ENCODE measurements at places on chromosomes 5 and 9.

GRCh38 chr5:16791904-16792597 lies 144.0 kb downstream of the MYO10 start:
- no peak for DNase-seq

- DNase-seq: no peak
Observed at GRCh38 chr9:120532891-120533290, 47.1 kb downstream of the CDK5RAP2 start.

DNA sequence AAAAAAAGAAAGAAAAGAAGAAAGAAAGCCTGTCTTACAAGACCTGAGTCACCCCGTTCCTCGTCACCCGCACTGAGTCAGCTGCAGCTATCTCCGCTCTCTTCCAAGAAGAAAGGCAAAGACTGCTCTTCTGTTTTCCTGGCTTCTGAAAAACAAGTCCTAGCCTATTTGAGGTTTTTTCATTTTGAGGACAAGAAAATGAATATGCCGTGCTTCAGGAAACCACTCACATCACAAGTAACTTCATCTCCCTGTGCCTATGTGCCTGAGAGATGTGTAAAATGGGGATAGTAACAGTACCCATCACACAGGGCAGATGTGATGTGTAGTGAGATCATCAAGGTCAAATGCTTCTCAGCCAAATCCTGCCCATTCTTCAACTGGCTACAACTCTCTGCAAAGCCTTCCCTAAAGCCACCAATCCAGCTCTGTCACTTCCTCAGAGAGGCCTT lies 78.4 kb downstream of the GLDC start:
- DNase-seq: no peak

DNA sequence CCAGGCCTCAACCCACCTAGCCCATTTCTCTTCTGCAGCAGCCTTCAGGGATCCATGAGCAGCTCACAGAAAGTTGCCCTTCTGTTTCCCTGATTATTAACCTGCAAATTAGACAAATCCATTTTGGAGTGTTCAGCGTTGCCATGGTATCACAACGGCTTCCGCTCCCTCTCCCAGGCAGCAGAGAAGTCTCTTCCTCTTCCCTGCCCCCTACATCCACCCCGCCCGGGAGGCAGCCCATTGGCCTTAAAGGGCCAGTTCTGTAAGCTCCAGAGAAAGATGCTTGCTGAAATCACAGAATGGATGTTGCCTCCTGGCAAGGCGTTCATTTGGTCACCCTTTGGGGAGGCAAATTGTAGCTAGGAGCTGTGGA lies 47.7 kb upstream of the BOD1 start:
- DNase-seq: peak; percentile 38

GRCh38 chr9:3526997-3527940 lies 1.5 kb upstream of the RFX3 start:
- no peak for DNase-seq

- no peak for DNase-seq
Observed at GRCh38 chr5:154478752-154479159, 729 bp upstream of the HAND1 start.

- DNase-seq: no peak
Observed at GRCh38 chr9:135456436-135457104, 23.0 kb upstream of the PPP1R26 start.

DNA sequence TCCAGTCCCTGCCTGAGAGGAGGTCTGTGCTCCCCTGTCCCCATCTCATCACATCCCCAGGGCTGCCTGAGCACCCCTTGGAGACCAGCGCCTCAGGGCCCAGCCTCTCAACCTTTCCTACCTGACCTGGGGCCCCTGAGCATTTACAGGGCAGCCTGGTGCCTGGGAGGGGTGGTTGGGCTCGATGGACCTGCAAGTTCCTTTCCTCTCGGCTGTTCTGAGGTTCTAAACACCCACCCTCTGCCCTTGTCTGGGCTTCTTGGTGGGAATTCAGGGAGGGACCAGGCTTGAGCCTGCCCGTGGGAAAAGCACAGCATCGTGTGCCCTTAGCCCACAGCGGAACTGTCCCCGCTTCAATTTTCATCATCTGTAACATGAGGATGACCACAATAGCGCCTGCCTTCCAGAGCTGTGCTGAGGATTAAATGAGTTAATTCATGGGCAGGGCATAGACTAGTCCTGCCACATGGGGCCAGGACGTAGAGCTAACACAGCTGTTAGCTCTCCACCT lies 91.0 kb upstream of the SH3PXD2B start:
- DNase-seq: no peak

DNA sequence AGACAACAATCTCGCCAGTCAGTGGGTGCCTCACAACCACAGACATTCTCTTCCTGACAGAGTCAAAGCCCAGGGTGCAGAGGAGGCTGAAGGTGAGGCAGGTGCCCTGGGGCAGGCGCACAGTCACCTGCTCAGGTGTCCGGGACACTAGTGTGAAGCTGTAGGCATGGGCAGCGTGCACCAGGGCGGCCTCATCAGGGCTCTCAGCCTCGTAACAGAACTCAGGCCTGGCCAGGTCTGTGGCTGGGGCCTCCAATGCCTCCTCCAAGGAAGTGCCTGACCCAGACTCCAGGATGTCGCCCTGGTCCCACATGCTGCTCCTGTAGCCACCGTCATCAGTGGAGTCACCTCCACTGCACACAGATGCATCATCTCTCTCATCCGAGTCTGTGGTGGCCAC lies 198.7 kb downstream of the PTTG1 start:
- no peak for DNase-seq

GRCh38 chr9:84238652-84239051 lies 101.9 kb downstream of the SLC28A3 start:
- no peak for DNase-seq

- no peak for DNase-seq
Observed at GRCh38 chr5:95638632-95639031, 7.9 kb upstream of the RFESD start.

- peak; percentile 62 for DNase-seq
Observed at GRCh38 chr9:133862585-133863256, 124.6 kb upstream of the SARDH start.

DNA sequence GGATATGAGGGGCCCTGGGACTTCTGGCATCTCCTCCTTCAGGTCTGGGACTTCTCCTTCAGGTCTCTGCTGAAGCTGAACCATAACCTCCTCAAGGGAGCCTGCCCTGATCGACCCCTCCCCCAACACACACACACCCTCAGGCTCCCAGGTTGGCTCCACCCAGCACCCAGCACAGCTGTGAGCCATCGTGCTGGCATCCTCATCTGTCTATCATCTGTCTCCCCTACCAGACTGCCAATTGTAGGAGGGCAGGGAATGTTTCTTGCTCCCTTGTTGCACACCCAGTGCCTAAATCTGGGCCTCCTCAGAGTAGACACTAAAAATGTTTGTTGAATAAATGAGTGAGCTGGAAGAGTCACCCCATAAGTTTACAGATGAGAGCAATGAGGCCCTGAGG lies 71.4 kb downstream of the LRSAM1 start:
- DNase-seq: no peak

DNA sequence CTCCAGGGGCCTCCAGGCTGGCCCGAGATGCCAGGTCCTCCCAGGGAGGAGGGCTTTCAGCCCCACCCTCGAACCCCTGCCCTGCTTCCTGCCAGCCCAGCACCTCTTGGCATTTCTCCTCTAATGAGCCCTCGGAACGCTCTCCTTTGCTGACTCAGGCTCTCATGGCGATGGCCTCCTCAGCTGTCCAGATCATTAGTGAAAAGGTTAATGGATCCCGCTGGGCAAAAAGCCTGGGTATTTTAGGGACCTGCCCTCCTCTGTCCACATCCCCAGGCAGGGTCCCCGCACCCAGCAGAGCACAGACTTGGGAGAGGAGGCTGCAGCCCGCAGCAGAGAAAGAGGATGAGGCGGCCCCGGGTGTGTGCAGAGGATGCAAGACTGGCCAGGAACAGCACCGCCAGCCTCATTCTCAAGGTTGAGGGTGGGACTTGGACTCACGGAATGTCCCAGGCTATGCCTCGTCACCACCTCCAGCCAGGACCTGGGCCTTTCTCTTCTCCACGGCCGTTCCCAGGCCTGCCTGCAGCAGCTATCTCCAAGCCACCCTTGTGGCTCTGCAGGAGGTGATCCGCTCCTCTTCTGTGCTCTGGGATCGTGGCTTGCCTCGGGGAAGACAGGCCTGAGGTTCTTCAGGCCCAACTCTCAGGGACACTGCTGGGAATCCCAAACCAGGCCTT lies 23.0 kb upstream of the ADAMTS2 start:
- no peak for DNase-seq

- no peak for DNase-seq
Observed at GRCh38 chr5:148807851-148808250, 18.6 kb upstream of the ADRB2 start.

GRCh38 chr9:114898741-114899140 lies 31.6 kb downstream of the TNFSF8 start:
- DNase-seq: no peak

GRCh38 chr5:55177078-55177477 lies 4.1 kb upstream of the CDC20B start:
- DNase-seq: no peak

GRCh38 chr9:19975499-19975898 lies 186.7 kb upstream of the SLC24A2 start:
- no peak for DNase-seq

- no peak for DNase-seq
Observed at GRCh38 chr9:86557063-86557766, 203.0 kb upstream of the TUT7 start.

DNA sequence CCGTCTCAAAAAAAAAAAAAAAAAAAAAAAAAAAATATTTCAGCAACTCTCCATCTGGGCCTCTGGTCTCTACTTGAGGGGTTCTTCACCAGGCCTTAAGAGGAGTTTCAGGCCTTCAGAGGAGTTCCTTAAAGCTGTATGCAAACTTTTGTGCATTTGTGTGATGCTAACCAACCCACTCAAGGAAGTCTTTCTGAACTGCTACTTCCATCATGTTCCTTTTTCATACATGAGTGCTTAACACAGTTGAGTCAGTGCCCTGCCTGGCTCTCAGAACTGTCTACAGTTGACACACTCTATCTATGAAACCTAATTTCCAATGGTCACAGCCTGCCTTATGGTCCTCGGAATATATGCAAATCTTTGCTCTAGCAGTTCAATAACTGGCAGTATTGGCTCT lies 146.5 kb downstream of the MEF2C start:
- no peak for DNase-seq

GRCh38 chr5:97726106-97726505 lies 543.1 kb upstream of the RIOK2 start:
- no peak for DNase-seq

DNA sequence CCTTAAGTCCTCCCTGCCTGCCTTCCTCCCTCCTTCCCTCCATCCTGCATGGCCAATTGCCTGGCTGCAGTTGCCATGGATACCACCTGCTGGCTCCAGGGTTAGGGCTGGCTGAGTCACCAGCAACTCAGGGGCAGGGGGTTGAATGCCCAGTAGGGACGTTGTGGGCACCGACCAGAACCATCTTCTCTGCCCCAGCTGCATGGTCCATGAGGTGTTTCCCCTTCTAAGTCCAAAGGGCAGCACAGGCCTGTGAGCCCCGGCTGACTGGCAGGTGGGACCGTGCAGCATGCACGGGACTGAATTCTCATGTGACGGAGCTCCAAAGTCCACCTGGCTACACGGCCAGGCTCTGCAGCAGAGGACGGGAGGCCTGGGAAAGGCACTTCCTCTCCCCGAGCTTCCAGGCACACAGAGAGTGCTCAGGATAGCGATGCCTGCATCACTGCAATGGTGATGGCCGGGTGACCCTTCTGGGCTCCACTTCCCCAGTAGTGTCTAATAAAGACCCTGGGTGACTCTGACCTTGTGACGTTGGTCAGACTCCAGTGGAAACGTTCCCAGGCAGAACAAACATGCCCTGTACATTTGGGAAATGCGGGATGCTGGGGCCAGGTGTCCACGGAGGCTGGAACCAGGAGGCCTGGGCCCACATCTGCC lies 5.7 kb downstream of the ASS1 start:
- no peak for DNase-seq

GRCh38 chr9:68740561-68740960 lies 35.5 kb downstream of the PIP5K1B start:
- DNase-seq: no peak

DNA sequence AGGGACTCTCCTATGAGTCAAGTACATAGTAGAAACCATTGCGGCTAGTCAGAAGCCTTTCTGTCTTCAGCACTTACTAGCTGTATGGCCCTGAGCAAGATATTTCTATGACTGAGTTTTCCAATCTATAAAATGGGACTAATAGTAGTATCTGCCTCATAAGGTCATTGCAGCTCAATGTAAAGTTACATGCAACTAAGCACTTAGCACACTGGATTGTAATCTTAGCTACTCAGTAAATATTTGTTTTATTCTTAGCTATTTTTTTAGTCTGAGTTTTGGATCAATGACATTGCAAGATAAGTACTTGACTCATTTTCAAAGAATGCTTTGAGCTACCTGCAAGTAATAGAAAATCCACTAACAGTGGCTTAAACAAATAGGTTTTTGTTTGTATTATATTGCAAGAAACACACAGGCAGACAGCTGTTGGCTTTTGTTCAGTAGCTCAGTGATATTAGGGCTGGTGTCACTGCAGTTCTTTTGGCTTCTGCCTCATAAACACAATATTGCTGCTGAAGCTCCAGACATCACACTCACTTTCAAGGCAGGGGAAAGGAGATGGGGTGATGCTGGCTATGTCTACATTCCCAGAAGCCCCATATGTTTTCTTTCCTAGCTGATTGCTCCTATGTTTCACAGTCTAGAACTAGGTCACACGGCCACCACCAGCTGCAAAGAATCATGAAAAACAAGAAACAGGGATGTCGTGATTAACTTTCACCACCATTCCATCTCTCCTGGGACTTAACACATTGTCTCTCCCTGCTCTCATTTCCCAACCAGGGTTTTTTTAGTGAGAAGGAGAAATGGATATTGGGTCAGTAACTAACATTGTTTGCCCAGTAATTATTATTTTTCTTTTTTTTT lies 26.9 kb upstream of the FAT2 start:
- DNase-seq: no peak

- DNase-seq: no peak
Observed at GRCh38 chr9:131685753-131686706, 53.8 kb downstream of the RAPGEF1 start.

DNA sequence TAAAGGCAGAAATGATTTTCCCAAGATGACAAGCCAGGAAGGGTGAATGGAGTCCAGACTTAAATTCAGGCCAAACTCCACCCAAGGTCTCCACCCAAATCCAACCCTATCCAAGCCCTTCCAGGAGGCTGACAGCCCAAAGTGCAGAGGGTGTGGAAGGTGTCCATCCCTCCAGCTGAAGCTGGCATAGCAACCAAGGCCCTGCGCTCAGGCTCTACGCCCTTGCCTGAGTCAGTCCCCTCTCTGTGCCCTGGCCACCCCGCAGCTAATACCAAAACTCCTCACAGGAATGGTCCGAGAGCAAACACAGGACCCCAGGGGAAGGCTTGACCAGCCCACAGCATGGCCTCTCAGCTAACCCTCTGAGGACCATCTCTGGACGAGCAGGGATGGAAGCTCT lies 2.1 kb downstream of the SEPTIN8 start:
- no peak for DNase-seq

All from right hindlimb (tissue), 1 donor.